ENCODE measurements at places on chromosomes 4 and X.

DNA sequence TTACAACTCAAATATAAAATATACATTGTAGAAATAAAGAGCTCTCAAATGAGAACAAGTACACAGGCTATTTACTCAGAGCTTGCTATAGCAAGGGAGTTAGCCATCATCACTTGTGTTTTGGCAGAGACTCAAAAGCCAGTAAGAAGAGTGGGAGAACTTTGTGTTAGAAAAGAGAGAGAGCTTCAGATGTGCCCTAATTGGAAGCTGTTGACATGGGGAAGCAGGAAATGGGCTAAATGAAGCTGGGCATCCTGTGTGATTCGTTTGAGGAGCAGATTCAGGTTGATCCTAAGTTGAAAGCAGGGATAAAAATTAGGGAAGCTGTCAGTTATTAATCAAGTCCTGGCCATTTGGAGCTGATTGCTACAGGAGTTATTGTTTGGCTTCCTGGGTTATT, 207.4 kb upstream of the MAOA start:
- no peak for DNase-seq

DNA sequence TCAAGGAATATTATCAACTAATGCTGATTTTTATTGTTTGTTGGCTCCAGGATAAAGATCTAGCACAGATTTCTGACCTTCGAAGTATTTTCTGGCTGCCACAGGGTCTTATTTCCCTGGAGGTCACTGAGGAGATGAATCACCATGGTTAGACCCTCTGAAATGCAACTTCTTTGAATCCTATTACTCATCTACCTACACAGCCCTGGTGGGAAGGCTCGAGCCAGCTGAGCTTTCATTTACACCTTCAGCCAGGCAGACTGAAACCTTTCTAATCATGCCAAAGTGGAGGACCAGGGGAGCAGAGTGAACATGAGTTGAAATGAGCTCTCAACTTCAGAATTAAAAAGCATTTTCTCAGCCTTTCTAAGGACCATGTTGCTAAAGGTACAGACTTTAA, 130.5 kb downstream of the SMIM20 start:
- no peak for DNase-seq

GRCh38 chr4:145061318-145061920, 36.6 kb downstream of the ANAPC10 start:
- DNase-seq = no peak

DNA sequence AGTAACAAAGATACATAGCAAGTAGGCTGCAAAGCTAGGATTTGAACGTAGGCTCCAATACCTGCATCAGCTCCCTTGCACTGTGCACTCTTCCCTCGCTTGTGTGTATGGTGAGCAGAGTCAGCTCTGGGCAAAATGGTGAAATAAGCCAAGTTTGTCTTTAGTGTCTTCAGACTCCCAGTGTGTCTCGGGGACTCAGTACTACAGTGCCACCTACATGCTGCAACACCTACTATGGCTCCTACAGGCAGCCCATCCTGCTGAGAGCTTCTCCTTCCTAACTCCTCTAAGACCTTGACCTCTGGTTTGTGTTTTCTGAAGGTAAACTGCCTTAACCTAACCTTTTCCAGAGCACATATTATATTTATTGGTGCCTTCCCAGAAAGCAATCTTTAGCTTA, 42.5 kb downstream of the RTL9 start:
- no peak for DNase-seq

DNA sequence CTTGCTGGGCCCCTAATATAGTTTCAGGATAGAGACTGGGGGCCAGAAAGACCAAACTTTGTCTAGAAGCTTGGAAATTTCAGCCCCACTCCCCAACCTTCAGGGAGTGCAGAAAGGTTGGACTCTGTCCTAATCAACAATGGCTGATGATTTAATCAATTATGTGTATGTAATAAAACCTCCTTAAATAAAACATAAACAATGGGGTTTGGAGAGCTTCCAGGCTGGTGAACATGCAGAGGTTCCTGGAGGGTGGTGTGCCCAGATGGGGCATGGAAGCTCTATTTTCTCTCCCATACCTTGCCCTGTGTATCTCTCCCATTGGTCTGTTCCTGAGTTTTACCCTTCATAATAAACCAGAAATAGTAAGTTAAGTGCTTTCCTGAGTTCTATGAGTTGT, 174.2 kb downstream of the GC start:
- no peak for DNase-seq

Measured in NCI-H1436 treated with DMSO at 0.1 percent for 48 hours (cell line).